ENCODE measurements at places on chromosomes 3 and 15. TPM values are rescaled to one million over a fixed set of nuclear protein-coding genes. Genes with fewer than 3 reads are reported as not detected.

GRCh38 chr15:88738796-88739195 is 64.4 kb upstream of the ACAN start:
- peaks cover 3% of the 10 kb centered on the region for H3K27me3 ChIP-seq
- no peaks in the 10 kb centered on the region for H3K36me3 ChIP-seq
- H3K27ac ChIP-seq = no peak overlapping the region
- peak; percentile 80 for DNase-seq
- H3K4me1 ChIP-seq = peaks cover 12% of the 10 kb centered on the region

- no peak for DNase-seq
- peak overlapping the region; percentile 35 for H3K27ac ChIP-seq
- H3K4me1 ChIP-seq = peaks cover 43% of the 10 kb centered on the region
- no peaks in the 10 kb centered on the region for H3K27me3 ChIP-seq
These were observed 34.8 kb upstream of the RASA2 start for GRCh38 chr3:141452045-141452444.

- DNase-seq = no peak
- peak overlapping the region; percentile 1 for H3K27ac ChIP-seq
- no peaks in the 10 kb centered on the region for H3K27me3 ChIP-seq
- H3K4me1 ChIP-seq = peaks cover 6% of the 10 kb centered on the region
- H3K4me3 ChIP-seq = no peak overlapping the region
These were observed 277.9 kb upstream of the SEMA6D start for GRCh38 chr15:47439146-47440111.

DNA sequence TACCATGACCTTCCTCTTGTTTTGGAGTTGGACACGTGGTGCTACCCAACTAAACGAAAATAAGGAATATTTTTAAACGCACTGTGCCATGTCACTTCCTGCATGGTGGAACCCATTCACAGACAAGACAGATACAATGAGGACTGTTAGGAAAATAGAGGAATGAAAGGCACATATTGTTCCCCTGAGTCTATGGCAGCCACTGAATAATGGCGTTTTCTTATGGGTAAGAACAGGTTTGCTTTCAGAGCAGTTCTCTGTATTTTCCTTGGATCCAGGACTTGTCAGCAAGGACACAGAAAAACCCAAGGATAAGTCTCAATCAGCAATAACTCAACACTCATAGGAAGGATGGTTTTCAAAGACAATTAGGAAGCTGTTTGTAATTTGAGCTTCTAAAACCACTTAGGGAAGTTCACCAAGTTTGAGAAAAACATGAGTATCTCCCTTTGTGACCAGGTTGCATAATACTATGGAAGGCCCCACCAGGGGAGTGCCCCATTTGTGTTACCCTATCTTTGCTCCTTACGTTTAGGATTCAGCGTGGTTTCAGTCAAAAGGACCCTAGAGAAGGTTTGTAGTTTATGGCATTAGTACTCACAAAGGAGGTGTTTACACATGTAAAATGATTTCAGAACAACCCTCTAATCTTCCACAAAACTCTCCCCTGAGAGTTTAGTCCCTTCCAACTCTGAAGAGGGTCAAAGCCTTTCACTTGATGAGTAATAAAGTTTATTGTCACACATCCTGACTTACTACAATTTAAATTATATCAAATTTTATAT is 487.2 kb upstream of the ATP11B start:
- no peak for DNase-seq
- no peak overlapping the region for H3K4me3 ChIP-seq
- H3K27ac ChIP-seq = no peak overlapping the region
- H3K4me1 ChIP-seq = no peaks in the 10 kb centered on the region

DNA sequence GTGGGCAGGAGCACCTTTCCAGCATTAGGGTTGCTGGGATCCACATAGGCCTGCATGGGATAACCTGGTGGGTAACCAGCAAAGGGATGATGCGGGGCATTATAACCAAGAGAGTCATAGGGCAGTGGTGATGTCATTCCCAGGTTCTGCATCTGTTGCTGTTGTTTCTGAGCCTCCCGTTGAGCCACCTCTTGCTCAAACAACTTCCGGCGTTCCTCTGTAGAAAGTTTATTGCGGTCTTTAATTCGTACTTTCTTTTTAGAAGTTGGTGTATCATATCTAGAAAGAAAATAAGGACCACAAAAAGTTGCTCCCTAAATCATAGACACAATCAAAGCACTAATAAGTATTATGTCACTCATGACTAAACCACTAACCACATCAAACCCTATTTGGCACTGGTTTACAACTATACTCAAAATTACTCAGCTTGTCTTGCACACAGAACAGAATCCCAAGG is 77.8 kb downstream of the NBEAL2 start:
- DNase-seq = peak; percentile 80
- peaks cover 19% of the 10 kb centered on the region for H3K36me3 ChIP-seq
- no peaks in the 10 kb centered on the region for H3K27me3 ChIP-seq
- H3K4me3 ChIP-seq = no peak overlapping the region

GRCh38 chr15:52419494-52419893 is 109.2 kb downstream of the MYO5A start:
- H3K36me3 ChIP-seq = no peaks in the 10 kb centered on the region
- H3K27me3 ChIP-seq = no peaks in the 10 kb centered on the region

GRCh38 chr15:60353245-60353920 is 44.4 kb downstream of the ANXA2 start:
- no peaks in the 10 kb centered on the region for H3K27me3 ChIP-seq
- peaks cover 4% of the 10 kb centered on the region for H3K4me1 ChIP-seq
- H3K4me3 ChIP-seq = no peak overlapping the region

Gene BCL2A1
- 0.29 TPM for total RNA-seq

Gene PRSS50
- total RNA-seq = not detected

Gene WDR73
- total RNA-seq = 35.1 TPM

All from osteoblast (primary cell).